ENCODE measurements at places on chromosomes 7 and 10.

DNA sequence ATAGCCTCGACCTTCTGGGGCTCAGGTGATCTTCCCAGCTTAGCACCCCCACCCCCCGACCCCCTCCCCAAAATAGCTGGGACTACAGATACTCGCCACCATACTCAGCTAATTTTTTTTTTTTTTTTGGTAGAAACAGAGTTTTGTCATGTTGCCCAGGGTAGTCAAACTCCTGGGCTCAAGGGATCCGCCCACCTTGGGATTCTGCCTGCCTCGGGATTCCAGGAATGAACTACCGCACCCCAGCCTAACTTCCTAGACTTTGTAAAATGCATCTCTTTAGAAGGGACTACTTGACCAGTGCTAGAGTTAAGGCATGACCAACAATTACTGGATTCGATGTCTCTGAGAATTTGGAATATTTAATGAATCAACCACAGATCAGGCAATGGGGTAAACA lies 85.9 kb downstream of the MDFIC start:
- DNase-seq = no peak

- DNase-seq = no peak
Observed at GRCh38 chr7:157832006-157832405, 495.2 kb downstream of the DNAJB6 start.

DNA sequence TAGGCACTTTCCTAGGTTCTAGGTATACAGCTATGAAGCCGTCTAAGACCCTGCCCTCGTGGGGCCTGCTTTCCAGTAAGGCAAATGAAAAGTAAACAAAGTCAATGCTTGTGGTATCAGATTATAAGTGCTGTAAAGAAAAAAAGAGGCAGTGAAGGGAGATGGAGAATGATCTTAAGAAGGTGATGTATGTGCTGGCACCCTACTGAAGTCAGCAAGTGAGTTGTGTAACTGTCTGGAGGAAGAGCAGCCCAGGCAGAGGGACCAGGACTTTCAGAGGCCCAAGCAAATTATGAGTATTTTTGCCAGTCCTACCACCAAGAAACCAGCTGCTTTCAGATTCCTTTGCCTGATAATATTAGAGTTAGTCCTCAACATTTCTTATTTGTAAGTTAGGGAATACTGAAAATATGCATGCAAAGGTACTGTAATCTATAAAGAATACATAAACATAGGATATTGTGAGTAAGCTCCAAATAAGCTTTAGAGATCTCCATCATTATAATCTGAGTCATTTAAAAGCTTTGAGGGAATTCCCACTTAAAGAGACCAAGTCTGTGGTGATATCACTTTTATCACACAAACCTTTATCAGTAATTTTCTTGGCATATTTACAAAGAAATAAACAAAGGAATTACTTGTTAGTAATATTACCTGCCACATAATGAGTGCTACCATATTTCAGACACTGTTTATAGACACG lies 329.2 kb upstream of the LRGUK start:
- no peak for DNase-seq

- DNase-seq = no peak
Observed at GRCh38 chr7:105787793-105788192, 88.6 kb downstream of the ATXN7L1 start.

GRCh38 chr7:112201411-112201810 lies 4.8 kb downstream of the DOCK4 start:
- no peak for DNase-seq

DNA sequence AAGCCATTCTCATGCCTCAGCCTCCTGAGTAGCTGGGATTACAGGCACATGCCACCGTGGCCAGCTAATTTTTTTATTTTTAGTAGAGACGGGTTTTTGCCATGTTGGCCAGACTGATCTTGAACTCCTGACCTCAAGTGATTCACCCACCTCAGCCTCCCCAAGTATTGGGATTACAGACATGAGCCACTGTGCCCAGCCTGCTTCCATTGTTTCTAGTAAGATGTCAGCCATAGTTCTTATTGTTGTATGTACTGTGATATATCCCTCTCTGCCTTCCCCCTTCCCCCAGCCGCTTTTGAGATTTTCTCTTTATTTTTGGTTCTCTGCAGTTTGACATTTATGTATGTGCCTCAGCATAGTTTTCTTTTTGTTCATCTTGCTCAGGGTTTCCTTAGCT lies 87.9 kb upstream of the KLF14 start:
- no peak for DNase-seq

GRCh38 chr10:119283818-119284217 lies 76.4 kb downstream of the GRK5 start:
- no peak for DNase-seq

DNA sequence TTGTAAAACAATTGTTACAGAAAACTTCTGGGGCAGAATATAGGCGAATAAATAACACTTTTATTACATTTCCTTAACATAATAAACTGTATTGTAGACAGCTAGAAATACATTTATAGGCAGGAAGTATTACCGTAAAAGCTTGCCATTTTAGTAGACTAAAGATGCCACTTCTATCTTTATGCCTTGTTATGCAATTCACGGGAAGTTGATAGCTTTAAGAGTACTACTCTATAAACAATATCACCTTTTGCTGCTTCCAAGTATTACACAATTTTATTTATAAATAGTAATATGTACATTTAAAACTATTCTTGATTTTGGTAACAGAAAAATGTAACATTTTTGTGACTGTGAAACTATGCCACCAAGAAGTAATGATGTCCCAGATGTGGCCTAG lies 37.9 kb downstream of the PALS2 start:
- DNase-seq = no peak

DNA sequence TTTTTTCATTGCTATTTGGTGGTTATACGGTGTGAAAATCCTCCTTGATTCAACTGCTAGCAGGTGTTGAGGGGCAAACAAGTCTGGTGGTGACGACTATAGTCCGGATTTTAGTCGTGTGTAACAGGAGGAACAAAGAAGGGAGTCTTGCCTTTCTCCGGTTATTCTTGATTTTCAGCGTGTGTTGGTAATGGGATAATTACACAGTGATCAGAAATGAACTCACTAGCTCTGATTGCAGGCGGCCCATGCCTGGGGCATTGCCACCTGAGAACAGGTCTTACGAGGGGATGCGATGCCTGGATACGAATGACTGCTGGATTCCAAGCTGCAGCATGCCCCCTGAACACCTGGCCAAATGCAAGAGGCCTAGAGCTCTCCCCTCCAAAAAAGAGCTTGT lies 72.8 kb downstream of the CAMK1D start:
- no peak for DNase-seq

DNA sequence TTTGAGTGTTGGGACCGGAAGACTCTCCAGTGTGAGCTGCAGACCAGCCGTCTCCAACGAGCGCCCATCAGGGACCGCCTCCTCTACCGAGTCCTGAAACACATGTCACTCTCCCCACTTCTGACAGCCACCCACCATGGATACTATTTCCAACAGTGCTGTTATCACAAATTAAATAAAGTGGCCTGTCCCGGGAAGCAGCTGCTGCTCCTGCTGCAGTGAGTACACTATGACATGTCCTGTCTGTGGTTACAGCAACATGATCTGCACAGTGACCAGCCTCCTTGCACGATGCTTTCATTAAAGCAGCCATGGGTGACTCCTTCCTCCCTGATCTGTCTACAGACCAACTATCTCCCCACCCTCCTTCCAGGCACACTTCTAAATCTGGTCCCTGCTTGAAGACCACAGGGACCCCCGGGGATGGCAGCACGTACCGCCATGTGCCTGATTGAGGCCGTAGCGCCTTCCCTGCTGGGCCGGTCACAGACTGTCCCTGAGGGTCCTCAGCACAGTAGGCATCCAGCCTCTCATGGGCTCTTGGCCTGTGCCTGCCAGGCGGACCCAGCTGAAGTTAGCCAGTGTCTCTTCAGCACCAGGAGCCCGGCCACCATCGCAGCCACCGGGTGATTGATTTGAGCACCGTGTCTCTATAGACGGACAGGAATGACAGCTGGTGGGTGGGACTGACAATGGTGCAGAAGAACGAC lies 58.8 kb downstream of the TCERG1L start:
- DNase-seq = no peak

DNA sequence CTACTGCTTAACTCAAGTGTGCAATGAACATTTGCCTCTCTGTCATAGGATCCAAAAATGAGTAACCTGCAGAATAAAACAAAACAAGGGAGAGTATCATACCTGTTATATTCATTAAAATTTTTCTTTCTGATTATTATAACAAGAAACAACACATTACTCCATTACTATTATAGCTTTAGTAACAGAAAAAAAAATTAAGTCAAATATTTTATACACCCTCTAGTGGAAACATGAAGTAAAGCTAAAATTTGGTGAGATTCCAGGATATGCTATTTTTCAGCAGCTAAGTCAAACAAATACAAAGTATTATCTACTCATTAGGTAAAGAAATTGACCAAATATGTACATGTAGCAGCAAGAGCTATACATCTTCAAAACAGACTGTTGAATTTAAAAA lies 56.3 kb downstream of the PDZD8 start:
- no peak for DNase-seq

DNA sequence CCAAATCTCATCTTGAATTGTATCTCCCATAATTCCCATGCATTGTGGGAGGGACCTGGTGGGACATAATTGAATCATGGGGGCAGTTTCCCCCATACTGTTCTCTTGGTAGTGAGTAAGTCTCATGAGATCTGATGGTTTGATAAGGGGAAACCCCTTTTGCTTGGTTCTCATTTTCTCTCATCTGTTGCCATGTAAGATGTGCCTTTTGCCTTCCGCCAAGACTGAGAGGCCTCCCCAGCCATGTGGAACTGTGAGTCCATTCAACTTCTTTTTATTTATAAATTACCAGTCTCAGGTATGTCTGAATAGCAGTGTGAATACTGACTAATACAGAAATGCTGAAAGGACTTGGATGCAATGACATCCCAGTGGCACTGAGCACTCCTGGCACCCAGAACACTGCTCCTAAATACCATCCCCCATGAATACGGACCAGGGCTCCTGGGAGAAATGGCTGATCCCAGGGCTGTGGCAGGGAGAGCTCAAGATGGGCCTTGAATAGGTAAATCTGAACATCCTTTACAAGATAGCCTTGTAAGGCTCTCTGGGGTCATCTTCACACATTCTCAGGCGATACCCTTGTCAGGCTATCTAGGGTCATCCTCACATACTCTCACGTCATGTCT lies 19.4 kb downstream of the ZFAND2A start:
- no peak for DNase-seq

DNA sequence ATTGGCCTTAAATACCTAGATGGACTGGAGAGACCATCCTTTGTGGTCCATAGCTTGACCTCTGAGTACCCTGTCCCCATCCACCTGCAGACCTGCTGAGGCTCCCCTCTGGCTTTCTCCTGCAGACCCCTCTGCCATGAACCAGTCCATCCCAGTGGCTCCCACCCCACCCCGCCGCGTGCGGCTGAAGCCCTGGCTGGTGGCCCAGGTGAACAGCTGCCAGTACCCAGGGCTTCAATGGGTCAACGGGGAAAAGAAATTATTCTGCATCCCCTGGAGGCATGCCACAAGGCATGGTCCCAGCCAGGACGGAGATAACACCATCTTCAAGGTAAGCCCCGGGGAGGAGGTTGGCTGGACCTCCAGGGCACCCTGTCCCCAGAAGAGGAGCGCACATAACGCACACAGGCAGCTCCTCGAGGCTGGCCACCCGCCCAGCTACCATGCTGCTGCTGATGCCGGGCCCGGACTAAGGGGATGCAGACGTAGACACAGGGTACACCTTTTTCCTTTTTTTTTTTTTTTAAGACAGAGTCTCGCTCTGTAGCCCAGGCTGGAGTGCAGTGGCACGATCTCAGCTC lies 4.3 kb downstream of the IRF5 start:
- DNase-seq = no peak

DNA sequence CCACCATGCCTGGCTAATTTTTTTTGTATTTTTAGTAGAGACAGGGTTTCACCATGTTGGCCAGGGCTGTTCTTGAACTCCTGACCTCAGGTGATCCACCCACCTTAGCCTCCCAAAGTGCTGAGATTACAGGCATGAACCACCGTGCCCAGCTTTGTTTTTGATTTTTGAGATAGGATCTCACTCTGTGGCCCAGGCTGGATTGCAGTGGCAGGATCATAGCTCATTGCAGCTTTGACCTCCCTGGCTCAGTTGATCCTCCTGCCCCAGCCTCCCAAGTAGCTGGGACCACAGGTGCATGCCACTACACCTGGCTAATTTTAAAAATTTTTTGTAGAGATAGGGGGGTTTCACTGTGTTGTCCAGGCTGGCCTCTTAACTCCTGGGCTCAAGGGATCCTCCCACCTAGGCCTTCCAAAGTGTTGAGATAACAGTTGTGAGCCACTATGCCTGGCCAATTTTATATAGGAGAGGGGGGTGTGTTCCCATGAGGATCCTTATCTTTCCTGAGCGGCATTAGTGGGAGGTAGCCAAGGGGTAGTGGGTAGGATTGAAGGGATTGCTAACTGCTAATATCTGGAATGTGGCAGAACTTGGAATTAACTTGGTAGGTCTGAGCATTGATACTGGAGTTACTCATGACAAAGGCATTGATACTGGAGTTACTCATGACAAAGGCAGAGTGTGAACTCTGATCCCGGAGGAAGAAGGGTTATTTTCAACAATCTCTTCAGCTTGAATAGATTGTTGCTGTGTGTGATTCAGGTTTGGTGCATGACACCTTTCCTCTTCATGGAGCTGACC lies 1.0 kb upstream of the NOLC1 start:
- DNase-seq = no peak

DNA sequence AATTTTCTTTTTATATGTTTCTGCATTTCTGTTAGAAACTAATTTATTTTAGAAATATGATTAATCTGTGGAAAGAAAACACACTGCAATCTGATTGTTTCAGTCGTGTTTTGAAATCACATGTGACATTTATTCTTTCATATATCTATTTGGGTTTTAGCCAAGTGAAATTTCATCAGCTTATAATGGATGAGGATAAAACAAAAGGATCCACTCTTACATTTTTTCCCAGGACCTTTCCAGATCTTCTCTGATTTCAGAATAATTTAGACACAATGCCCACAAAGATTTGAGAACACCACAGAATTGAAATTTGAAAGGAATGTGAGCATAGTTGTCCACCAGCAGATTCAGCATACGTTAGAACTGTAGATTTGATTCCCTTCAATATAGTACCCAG lies 29.1 kb downstream of the CBLL1 start:
- no peak for DNase-seq

DNA sequence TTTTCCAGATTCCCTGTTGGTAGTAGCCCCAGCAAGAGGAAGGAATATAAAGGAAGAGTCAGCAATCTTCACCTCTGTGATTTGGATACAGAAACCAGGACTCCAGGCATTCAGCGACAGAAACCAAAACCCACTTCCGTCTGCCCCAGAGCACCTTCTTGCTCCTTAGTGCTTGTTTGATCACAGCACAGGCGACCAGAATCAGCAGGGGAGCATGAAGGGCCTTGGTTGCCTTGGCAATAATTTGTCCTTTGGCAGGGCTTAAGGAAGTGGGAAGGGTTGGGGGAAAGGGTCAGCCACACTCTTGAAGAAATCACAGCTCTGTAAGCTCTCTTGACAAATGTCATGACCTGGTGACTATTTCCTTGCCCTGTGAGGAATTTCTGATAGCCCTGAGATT lies 379.6 kb downstream of the OTUD1 start:
- no peak for DNase-seq

All from stimulated activated CD4-positive, alpha-beta T cell treated with anti-CD3 and anti-CD28 coated beads, Interleukin-12 subunit alpha, Interleukin-12 subunit beta, amount 100 ng/mL, for 48 hours (primary cell).